Cardiac septum (tissue), 1 donor: ENCODE measurements at places on chromosomes 11 and 22. TPM values are rescaled to one million over a fixed set of nuclear protein-coding genes. Genes with fewer than 3 reads are reported as not detected.
A peak's percentile ranks its signal among the peaks of the same experiment; 100 is the strongest.

DNA sequence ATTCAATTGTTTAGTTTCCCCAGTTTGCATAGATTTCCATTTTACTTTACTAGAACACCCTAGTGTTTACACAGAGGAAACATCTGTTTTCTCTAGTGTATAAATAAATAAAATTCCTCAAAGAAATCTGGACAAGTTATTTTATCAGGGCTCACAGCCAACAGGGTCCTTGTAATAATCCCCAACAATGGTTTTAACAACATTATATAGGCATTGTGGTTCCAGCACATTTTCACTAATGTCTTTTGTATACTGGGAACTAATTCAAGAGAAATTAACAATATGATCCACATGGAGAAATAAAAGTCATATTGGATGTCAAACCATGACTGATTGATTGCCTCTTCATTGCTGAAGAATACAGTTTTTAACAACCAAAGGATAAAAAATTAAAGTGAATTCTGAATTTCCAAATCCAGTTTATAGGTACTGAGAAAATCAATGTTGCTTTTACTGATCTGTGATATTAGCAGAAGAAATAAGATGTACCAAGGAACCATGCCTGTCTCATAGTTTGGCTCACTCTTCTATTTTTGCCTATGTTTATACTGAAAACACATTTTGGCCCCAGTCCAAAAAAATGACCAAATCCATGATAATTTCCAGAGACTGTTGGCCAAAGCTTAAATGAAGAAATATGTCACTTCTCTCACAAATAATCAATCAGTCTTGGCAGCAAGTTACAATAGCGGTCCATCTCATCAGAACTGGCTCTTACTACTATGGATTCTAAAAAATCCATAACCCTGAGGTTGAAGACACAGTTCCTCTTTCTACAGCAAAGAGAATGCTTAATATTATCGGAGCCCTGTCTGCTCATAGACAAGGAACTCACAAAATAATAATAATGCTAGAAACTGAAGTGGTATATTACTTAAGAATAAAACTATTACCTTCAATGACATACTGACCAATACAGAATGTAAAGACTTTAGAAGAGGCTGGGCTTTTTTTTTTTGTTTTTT lies 1.4 kb upstream of the MS4A13 start:
- DNase-seq, result no peak

DNA sequence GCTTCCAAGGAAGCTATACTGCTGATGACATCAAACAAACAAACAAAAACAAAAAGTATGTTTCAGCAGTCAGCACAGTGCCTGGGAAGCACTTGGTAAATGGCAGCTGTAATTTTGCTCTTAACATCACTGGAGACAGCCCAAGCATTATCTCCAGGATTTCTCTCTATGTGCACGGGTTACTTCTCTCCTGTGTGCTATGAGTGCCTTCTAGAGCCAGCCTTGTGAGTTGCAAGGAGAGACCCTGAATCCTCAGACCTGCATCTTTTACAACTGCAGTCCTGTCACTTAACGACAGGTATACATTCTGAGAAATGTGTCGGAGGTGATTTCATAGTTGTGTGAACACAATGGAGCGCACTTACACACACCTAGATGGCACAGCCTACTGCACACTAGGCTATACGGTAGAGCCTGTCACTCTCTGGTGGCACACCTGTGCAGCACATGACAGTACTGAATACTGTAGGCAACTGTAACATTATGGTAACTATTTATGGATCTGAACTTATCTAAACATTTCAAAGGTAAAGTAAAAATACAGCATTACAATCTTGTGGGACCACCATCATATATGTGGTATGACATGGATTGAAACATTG lies 662.5 kb upstream of the B3GAT1 start:
- no peak for DNase-seq

GRCh38 chr11:95254716-95255115 lies 23.7 kb upstream of the SESN3 start:
- DNase-seq, result no peak

- DNase-seq, result no peak
Measured at GRCh38 chr11:14148653-14149273, 186.2 kb downstream of the SPON1 start.

GRCh38 chr11:22163394-22163797 lies 29.5 kb upstream of the ANO5 start:
- no peak for DNase-seq

DNA sequence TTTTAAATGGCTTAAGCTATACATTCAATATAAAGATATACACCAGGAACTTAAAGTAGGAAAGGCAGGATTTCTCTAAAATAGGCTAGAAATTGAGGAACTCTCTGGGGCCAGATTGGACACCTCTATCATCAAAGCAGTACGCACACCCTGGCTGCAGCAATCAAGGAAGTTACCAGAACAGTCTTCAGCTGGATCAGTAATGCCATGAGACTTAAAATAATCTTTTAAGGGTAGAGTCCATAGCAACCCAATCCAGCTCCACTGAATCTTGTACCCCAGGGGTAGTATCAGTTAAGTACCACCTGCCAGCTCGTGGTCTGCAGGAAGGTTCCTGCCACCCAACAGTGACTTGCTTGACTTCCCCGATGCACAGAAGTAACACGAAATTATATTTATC lies 3.0 kb downstream of the RDX start:
- no peak for DNase-seq

GRCh38 chr11:34893416-34893815 lies 22.8 kb downstream of the APIP start:
- no peak for DNase-seq

DNA sequence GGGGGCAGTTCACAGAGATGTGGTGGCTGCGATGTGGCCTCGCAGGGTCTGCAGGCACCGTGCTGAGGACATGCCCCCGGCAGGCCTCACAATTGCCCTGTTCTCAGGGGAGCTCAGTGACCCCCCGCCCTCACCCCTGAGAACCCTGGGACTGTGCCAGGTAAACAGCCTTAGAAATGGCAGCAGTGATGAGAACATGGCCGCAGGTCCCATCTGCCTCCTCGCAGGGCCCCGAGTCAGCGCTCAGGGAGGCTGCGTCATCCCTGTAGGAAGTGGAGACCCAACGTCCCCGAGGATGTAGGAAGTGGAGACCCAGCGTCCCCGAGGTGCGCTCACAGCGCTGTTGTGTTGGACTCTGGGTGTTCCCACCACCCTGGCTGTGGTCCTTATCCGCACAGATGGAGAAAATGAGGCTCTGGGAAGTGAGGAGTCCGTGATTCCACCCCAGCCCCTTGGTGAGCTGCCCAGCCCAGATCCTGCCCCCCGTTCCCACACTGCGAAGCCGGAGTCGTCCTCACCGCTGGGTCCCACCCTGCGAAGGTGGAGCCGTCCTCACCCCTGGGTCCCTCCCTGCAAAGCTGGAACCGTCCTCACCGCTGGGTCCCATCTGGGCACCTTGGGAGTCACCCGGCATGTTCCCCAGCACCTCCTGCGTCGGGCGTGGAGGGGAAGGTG lies 1086.8 kb downstream of the BRD1 start:
- peak; percentile 69 for DNase-seq

DNA sequence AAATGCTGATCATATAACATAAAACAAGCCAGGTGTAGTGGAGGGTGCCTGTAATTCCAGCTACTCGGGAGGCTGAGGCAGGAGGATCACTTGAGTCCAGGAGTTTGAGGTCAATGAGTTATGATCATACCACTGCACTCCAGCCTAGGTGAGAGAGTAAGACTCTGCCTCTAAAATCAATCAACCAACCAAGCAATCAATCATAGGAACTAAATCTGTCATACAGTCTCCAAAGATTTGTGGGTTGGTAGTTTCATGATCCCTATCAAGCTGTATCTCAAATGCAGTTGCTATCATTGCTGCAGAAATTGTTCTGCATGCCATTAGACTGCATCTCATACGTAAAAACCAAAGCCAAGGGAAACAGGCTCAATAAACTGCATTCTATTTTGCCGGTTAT lies 33.1 kb downstream of the NARS2 start:
- DNase-seq, result no peak

GRCh38 chr11:79244241-79244772 lies 196.5 kb downstream of the TENM4 start:
- DNase-seq, result no peak

DNA sequence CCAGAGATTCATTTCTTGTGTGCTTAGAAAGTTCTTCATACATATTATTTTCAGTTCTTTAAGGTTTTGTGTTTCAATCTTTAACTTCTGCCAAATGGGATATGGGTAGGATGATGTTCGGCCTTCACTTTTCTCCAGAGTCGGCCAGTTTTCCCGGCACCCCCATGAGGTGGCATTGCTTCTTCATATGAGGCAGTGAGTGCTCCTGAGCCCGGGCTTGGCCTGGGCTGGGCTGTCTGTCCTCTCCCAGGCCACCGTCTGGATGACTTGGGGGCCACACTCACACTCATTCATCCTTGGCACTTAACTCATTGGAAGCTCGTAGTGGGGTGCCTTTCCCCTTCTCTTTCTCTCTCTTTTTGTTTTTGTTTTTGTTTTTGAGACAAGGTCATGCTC lies 23.8 kb downstream of the FADS2 start:
- DNase-seq, result no peak

- no peak for DNase-seq
Measured at GRCh38 chr22:35609261-35609660, 7.9 kb downstream of the MB start.

- no peak for DNase-seq
Measured at GRCh38 chr11:38721586-38722315, 2123.7 kb upstream of the RAG2 start.

DNA sequence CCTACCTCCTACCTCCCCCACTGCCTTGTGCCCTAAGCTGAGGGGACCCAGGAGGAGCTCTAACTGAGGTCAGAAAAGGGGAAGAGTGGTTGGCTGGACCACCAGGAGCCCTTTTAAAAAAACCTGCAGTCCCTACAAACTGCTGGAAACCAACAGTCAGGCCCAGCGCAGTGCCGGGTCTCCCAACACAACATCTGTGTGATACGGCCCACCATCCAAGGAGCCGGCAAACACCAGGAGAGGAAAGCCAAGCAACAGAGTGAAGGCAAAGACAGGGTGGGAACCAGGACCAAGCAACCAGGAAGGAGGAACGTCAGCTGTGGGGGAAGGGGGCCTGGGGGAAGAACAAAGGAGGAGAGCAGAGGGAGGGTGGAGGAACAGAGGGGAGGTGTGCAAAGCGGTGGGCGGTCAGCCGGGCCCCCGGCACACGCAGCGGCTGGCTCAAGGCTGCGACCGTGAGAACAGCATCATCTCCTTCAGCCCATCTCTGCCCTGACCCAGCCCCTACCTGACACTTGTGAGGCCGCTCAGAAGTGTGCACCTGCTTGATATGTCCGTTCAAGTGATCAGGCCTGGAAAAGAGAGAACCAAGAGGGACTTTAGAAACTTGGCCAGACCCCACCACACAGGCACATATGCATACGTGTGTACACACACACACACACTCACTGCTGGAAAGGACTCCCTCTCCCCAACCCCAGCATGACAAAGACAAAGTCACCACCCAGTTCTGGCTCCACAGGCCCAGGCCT lies 3.6 kb downstream of the PATZ1 start:
- no peak for DNase-seq

GRCh38 chr22:46173152-46173551 lies 22.8 kb downstream of the PPARA start:
- no peak for DNase-seq

GRCh38 chr11:64766881-64767280 lies 7.1 kb upstream of the PYGM start:
- peak; percentile 43 for DNase-seq

GRCh38 chr11:58485961-58486360 lies 21.9 kb downstream of the OR5B21 start:
- no peak for DNase-seq

DNA sequence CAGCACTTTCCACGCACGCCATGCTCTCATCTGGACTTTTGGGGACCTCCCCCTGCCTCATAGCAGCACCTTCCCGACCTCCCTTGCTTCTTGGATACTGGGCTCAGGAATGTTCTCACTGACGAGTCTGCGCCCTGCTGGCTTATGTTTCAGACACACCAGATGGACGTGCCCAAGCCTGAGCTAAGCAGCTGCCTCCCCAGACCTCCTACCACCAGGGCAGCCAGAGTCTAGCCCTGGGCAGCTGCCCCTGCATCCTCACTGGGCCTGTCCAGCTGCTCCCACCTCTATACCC lies 13.2 kb upstream of the RGL4 start:
- DNase-seq, result peak; percentile 53

DNA sequence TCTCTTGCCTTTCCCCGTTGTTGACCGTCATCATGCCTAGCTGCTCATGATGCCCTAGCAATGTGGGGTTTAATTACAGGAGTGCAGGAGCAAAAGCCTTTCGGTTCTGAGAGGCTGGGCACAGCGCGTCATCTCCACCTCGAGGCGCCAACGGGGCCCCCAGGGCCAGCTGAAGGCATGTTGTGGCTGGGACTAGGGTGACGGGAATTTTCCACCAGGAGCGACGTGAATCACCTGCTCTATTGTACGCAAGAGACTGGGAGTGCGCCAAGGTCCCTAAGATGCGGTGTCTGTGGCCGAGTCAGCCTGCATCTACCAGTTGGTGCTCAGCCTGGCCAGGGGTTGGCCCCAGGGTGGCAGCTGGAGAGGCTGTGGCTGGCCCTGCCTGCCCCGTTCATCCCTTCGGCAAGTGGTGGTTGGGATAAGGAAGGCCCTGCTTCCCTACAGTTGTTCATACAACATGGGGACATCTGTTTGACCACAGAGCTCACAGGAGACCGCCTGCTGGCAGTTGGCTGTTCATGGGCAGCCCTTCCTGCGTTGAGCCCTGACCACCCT lies 1175.6 kb downstream of the BRD1 start:
- no peak for DNase-seq

DNA sequence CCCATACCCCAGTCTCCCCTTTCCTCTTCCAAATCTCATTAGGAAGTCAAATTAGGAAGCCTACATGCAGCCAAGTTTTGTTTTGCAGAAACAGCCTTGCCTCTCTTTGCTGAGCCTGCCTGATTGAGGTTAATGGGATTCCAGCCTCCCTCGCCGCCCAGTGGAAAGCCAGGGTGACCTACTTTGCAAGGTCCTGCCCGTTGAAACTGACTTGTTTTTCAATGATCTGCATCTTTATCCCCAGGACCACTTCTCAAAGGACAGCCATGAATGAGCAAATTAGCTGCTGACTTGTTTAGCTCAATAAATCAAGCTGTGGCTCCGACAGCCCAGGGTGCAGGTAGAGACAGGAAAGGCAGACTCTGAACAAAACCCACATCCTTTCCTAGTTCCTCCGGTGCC lies 110.4 kb downstream of the RRAS2 start:
- DNase-seq, result no peak

GRCh38 chr11:2974272-2974671 lies 17.9 kb downstream of the NAP1L4 start:
- DNase-seq, result no peak

The BIRC3 gene
- 1.8 TPM for total RNA-seq

The C11orf91 gene
- total RNA-seq, result 1.4 TPM

The DDX6 gene
- total RNA-seq, result 118 TPM

The SLC17A6 gene
- total RNA-seq, result not detected

The SCT gene
- total RNA-seq, result not detected

The OR8B8 gene
- total RNA-seq, result not detected

The GAS2 gene
- 14.3 TPM for total RNA-seq

The OR56B1 gene
- total RNA-seq, result not detected

The TRIM49C gene
- total RNA-seq, result not detected

The TCN2 gene
- 10.3 TPM for total RNA-seq

The SLC22A6 gene
- total RNA-seq, result not detected

The CBLIF gene
- total RNA-seq, result not detected

The CCDC73 gene
- not detected for total RNA-seq
